ENCODE measurements at places on chromosomes 2 and 18. TPM values are rescaled to one million over a fixed set of nuclear protein-coding genes. Genes with fewer than 3 reads are reported as not detected.

GRCh38 chr2:28654663-28655320, 96.8 kb upstream of the PPP1CB start:
- peak; percentile 71 for DNase-seq

DNA sequence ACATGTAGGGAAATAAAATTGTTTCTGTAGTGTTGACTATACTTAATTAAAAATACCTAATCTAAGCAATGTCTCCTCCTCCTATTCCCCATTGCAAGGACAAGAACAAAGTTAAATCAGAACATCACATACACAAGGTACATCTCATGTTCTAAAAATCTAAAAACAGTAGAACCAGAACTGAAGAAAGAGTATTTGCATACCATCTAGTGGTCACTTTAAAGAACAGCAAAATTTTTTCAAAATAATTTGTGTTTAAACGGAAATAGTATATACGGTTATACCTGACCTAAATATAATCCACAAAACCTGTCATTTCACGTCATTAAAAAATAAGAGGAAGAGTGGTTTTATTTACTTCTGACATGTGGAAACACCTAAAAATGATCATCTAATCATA, 294.3 kb upstream of the KCNH7 start:
- DNase-seq, result no peak

DNA sequence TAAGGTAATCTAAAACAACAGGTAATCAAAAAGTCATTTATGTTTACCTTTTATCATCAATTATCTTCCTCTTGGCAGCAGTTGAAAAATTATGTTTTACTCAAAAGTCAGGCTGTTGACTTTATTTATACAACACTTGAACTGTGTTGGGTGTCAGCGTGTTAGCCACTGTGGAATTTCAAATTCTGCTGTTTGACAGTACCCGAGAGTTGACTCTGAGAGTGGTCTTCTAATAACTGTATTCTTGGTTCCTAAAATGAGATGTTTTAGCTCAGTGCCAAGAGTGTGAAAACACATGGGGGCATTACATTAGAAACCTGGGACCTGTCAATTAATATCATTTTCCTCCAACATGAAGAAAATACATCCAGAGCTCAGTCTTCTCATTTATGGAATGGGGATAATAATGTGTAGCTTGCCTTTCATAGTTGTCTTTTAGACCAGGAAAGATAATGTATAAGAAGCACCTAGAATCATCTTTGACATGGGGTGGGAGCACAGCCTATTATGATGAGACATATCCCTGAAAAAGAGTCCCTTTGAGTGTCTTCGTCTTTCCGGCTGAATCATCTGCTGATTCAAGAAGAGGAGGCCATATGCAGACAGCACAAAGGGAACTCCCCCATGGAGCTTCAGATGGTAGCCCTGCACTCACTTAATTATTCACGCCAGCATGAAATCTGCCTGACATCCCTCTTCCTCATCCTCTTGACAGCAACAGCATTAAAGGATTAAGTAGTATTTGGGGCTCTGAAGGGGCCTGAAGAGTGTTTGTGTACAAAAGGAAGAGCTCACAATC, 89.1 kb downstream of the AFF3 start:
- DNase-seq, result no peak

DAW1 gene
- polyA plus RNA-seq, result not detected

CNRIP1 gene
- polyA plus RNA-seq, result 21.4 TPM

ARHGEF4 gene
- polyA plus RNA-seq, result 32.3 TPM

MOGAT1 gene
- not detected for polyA plus RNA-seq

Measured in stomach (tissue), 19 donors.